Activated CD8-positive, alpha-beta T cell treated with anti-CD3 and anti-CD28 coated beads for 36 hours (primary cell): ENCODE measurements at places on chromosomes 7 and 10. TPM values are rescaled to one million over a fixed set of nuclear protein-coding genes. Genes with fewer than 3 reads are reported as not detected.

DNA sequence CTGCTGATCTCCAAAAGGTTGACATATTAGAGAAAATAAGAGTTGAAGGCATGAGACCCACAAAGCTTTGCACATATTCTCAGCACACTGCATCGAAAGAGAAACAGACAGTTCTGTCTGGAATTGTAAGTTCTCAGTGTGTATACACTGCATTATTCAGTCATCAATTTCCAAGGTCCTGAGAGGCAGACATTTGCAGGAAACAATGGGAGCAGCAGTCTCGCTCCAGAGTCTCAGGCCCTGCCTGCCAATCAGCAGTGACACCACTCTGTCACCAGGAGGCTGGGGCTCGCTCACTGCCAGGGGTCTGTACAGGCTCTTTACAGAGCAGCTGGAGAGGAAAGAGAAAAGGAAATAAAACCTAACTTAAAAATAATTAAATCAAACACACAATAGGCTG is 36.3 kb downstream of the JAZF1 start:
- no peak for DNase-seq
- H3K27ac ChIP-seq, result no peak overlapping the region
- no peak overlapping the region for H3K4me3 ChIP-seq

DNA sequence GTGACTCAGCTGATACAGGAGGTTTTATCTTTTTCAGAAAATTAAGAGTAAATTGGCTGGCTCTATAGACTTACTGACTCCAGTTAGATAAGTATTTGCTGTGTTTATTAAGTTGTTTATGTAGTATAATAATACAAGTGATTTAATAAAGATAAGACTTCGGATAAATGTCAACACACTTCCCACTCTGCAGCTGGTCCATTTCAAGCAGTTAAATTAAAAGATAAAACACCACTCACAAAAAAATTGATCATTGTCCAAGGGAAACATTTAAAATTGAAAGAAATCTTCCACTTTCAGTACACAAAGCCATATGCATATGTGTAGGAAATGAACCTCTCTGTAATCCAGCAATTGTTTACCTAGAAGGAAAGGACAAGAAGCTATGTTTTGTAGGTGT is 106.1 kb upstream of the SP8 start:
- H3K4me3 ChIP-seq, result no peak overlapping the region
- no peaks in the 10 kb centered on the region for H3K36me3 ChIP-seq
- no peak for DNase-seq

- H3K4me1 ChIP-seq, result no peaks in the 10 kb centered on the region
- H3K27me3 ChIP-seq, result no peaks in the 10 kb centered on the region
- no peaks in the 10 kb centered on the region for H3K36me3 ChIP-seq
- no peak overlapping the region for H3K4me3 ChIP-seq
Observed at GRCh38 chr10:5325076-5325475, 39.7 kb upstream of the UCN3 start.

DNA sequence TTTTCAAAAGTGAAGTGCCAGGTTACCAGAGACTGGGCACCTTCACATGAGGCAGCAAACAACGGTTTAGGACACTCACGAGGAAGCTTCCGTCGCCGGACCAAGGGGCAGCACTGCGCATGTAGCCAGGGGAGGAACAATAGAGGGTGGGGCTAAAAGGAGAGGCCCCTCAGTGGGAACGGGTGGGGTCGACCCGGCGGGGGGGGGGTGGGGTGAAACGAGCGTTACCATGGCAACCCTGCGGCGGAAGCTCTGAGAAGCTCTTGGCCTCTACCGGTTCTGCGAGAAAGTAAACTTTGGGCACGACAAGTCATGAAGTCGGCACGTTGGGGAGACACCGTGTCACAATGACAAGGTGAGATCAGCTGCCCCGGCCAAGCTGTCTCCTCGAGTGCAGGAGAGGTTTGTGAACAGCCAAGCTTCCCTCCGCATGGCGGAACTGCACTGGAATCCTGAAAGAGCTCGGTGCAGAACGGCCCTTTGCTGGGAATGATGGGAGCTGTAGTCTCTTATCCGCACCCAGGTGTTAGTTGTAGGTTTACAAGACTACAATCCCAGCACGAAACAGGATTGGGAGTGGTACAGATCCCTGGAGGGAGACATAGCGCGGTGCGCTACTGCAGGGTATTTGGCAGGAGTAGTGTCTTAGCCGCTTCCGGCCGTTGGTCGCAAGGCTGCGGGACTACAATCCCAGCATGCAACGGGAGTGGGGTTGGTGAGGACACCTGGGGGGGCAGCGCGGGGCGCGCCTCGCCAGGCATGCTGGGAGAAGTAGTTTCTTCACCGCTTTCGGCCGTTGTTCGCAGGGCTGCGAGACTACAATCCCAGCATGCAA is 72.8 kb upstream of the ZNF722 start:
- DNase-seq, result peak; percentile 87
- no peaks in the 10 kb centered on the region for H3K4me1 ChIP-seq
- no peaks in the 10 kb centered on the region for H3K27me3 ChIP-seq
- H3K4me3 ChIP-seq, result peak overlapping the region; percentile 82
- H3K27ac ChIP-seq, result peak overlapping the region; percentile 92
- H3K36me3 ChIP-seq, result peaks cover 4% of the 10 kb centered on the region

- peaks cover 1% of the 10 kb centered on the region for H3K27me3 ChIP-seq
- H3K4me1 ChIP-seq, result no peaks in the 10 kb centered on the region
- no peak overlapping the region for H3K27ac ChIP-seq
- no peaks in the 10 kb centered on the region for H3K36me3 ChIP-seq
- H3K4me3 ChIP-seq, result no peak overlapping the region
- DNase-seq, result no peak
Observed at GRCh38 chr10:29277296-29277695, 11.6 kb upstream of the LYZL1 start.

DNA sequence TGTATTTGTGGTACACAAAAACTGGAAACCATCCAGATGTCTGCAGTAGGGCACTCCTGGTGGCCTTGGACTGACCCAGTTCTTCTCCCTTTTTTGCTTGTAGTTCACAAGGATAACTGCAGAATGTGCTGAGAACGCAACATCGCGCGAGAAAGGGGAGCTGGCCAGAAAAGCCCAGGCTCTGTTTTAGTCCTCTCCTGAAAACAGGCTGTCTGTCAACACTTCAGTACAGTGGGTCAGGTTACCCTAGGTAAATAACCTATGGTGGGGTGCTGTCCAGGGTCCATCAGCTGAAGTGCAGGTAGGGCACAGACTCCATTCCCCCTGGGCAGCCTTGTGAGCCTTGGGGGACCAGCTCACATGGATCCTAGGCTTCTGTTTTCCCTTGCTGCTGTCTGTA is 495.8 kb downstream of the MDFIC start:
- H3K27ac ChIP-seq, result no peak overlapping the region
- H3K4me1 ChIP-seq, result no peaks in the 10 kb centered on the region
- no peak for DNase-seq
- H3K27me3 ChIP-seq, result no peaks in the 10 kb centered on the region
- H3K36me3 ChIP-seq, result no peaks in the 10 kb centered on the region

DNA sequence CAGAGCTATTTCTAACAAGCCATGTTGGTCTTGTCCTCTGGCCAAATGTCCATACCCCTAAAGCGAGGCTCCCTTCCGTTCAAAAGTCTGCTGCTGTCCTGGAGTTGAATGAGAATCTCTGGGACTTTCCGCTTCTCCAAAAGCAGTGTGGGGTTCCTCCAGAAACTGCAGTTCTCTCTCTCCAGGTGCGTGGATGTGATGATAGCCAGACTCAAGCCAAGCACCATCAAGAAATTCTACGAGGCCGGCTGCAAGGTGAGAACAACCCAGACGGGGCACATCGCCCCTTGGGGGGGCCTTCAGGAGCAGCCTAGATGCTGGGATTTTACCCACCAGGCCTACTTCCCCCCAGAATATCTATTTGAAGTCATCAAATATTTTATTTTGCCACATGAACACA is 26.5 kb downstream of the BTBD16 start:
- H3K27ac ChIP-seq, result no peak overlapping the region
- DNase-seq, result no peak
- peaks cover 6% of the 10 kb centered on the region for H3K4me1 ChIP-seq

Gene PDK4
- not detected for total RNA-seq

Gene VIM
- total RNA-seq, result 590 TPM
